ENCODE measurements at places on chromosomes 2 and 18. TPM values are rescaled to one million over a fixed set of nuclear protein-coding genes. Genes with fewer than 3 reads are reported as not detected.

- H3K27me3 ChIP-seq = peaks cover 2% of the 10 kb centered on the region
- DNase-seq = no peak
- H3K27ac ChIP-seq = no peak overlapping the region
- H3K36me3 ChIP-seq = peaks cover 9% of the 10 kb centered on the region
- H3K4me1 ChIP-seq = peaks cover 28% of the 10 kb centered on the region
Observed at GRCh38 chr18:7807936-7808453, 240.9 kb downstream of the PTPRM start.

GRCh38 chr2:159226059-159226461 lies 60.4 kb downstream of the WDSUB1 start:
- peaks cover 67% of the 10 kb centered on the region for H3K36me3 ChIP-seq
- no peak overlapping the region for H3K4me3 ChIP-seq
- peaks cover 20% of the 10 kb centered on the region for H3K4me1 ChIP-seq

GRCh38 chr2:7057865-7058400 lies 140.7 kb downstream of the RNF144A start:
- H3K36me3 ChIP-seq = peaks cover 1% of the 10 kb centered on the region
- H3K27ac ChIP-seq = no peak overlapping the region
- H3K4me3 ChIP-seq = no peak overlapping the region

DNA sequence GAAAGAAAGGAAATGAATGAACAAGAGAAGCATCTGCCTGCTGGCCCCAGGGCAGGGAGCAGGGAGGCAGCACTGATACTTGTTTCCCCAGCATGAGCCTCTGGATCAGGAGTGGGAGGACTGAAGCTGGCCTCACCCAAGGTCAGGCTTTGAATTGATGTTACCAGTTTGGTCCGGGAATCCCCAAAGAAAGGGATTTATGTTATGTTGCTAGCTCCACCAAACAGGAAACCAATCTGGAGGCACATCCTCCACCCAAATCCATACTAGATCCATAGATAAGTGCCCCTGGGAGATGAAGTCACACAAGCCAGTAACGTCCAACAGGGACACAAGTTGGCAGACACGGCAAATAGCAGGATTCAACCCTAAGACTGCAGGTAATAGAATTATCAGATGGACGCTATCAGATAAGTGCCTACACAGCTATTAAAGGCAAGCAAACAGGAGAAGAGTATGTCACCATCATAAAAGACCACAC lies 85.9 kb downstream of the MTCL1 start:
- H3K4me1 ChIP-seq = peaks cover 29% of the 10 kb centered on the region
- H3K27ac ChIP-seq = peak overlapping the region; percentile 34
- no peak overlapping the region for H3K4me3 ChIP-seq

DNA sequence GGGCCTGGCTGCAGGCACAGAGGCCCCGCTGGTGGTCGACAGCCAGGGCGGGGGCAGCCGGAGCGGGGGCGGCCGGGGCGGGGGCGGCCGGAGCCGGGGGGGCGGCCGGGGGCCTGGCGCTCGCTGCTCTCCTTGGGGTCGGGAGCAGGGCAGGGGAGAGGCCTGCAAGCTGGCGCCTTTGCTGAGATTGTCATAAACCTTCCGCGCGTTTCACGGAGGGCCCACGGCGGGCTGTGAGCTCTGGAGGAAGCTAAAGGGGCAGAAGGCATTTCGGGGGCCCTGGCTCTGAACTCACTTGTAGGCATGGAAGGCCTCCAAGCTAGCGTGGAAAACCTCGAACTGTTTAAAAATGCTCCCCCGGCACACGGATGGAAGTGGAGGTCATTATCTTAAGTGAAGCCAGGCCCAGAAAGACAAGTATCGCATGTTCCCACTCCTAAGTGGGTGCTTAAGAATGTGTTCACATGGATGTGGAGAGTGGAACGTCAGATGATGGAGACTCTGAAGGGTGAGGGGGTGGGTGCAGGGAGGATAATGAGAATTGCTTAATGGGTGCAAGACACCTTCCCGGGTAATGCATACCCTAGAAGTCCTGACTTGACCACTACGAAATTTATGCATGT lies 629 bp downstream of the PRELID3A start:
- peak overlapping the region; percentile 89 for H3K4me3 ChIP-seq
- H3K4me1 ChIP-seq = peaks cover 6% of the 10 kb centered on the region
- no peaks in the 10 kb centered on the region for H3K36me3 ChIP-seq
- peaks cover 3% of the 10 kb centered on the region for H3K27me3 ChIP-seq
- DNase-seq = no peak

- H3K27me3 ChIP-seq = peaks cover 9% of the 10 kb centered on the region
- H3K4me1 ChIP-seq = peaks cover 3% of the 10 kb centered on the region
- no peak for DNase-seq
- H3K27ac ChIP-seq = no peak overlapping the region
- no peaks in the 10 kb centered on the region for H3K36me3 ChIP-seq
- no peak overlapping the region for H3K4me3 ChIP-seq
Observed at GRCh38 chr2:239444626-239445577, 44.1 kb upstream of the HDAC4 start.

Gene PIEZO2
- 8.4 TPM for total RNA-seq

Gene TM4SF20
- not detected for total RNA-seq

Gene PLCD4
- total RNA-seq = 90.2 TPM

Measured in endothelial cell (in vitro differentiated cells).